Activated T-helper 1 cell treated with Interleukin-2 at 50 U/mL for 16 hours (primary cell): ENCODE measurements at places on chromosomes 11 and 22.

- DNase-seq, result no peak
Measured at GRCh38 chr11:66767666-66768065, 38.6 kb upstream of the SPTBN2 start.

DNA sequence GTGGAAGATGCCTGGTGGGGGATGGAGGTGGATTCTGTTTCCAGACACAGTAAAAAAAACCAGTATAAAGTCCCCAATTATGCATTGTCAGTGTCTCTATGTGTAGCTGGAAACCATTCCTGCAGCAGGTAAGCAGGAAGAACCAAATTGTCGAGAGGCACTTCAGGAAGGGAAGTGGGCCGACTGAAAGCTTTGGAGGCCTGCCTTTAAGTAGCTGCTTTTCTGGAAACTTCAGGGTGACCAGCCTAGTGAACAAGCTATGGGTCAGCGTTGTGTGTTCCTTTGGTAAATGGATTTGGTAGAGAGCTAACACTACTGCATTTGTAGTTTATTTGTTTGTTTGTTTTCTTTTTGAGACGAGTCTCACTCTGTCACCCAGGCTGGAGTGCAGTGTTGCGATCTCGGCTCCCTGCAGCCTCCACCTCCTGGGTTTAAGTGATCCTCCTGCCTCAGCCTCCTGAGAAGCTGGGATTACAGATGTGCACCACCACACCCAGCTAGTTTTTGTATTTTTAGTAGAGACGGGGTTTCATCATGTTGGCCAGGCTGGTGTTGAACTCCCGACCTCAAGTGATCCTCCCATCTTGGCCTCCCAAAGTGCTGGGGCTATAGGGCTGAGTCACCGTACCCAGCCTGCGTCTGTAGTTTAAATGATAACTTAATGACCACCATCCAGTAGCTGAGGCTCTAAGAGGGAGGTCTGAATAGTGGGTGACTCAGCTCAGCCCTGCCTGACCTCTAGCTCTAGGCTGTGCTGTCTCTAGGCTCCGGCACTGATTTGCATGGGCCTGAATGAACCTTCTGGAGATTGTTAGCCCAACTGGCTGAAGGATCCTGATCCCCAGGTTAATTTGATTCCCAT is 12.8 kb downstream of the PTPRJ start:
- DNase-seq, result no peak

DNA sequence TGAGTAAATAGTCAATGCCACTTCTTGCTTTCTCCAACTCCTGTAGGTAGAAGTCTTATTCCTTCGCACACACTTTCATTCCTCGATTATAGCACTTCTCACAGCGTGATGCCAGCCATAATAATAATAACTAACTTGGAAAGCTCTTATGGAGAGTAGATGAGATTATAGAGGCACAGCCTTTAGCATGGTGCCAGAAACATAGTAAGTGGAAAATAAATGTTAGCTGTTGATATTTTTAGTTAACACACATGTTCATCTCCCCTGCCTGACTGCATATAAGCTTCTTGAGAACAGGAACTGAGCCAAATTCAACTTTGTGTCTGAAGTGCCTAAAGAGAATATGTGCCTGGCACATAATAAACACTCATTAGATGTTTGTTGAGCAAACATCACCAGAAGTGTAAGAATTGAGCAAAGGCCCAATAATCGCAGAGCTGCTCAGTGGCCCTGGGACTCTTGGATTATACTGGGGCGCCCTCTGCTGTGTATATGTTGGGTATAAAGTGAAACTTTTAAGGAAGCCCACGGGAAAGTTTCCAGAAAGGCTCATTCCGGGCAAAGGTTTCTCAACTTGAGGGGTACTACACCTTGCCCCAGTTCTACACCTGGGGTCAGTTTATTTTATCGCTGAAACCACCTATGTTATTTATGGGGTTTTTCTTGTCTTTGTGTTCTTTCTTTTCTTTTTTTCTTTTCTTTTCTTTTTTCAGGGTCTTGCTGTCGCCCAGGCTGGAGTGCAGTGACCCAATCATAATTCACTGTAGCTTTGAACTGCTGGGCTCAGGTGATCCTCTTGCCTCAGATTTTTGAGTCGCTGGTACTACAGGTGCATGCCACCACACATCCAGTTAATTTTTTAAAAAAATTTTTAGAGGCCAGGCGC is 22.3 kb downstream of the SLN start:
- peak; percentile 16 for DNase-seq

DNA sequence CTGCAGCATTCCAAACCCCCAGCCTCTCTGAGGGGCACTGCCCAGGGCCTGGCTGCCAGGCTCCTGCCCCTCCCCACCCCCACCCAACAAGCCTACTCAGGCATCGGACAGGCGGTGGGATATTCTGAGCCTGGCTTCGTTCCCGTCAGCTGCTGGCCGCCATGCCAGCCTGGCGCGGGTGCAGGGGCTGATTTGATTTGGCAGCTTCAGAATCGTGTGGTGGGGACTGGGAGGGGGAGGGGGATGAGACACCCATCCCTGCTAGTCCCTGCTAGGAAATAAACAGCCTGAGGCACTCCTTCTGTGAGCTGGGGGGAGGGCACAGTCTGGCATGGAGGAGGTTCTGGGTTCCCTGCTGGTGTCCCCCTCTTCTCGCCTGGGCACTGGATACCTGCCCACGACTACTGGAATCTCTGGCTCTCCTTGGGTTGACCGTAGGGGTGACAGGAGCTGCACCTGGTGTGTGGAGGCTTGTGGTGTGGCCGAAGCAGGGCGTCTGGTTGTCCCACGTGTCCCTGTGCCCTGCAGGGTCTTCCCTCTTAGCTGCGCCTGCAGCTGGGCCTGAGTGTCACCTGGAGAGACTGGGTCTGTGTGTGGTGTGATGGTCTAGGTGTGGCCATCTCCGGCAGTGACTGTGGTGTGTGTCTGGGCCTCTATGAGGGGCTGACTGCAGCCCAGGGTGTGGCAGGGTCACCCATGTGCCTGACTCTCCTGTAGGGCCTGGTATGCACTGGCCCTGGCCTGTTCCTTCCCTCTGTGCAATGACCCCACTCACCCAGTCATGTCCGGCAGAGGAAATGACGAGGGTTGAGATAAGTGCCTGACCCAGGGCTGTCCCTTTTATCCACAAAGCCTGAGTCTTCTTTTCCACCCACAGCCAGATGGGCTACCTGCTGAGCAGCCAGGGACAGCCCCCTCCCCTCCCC is 42.2 kb downstream of the PDE2A start:
- DNase-seq, result no peak

- no peak for DNase-seq
Measured at GRCh38 chr22:19448076-19448607, 631 bp upstream of the C22orf39 start.
